Ovary (tissue), 10 donors: ENCODE measurements at places on chromosomes 2 and 18.

GRCh38 chr2:19643117-19643518 is 258.7 kb downstream of the TTC32 start:
- no peak for DNase-seq

GRCh38 chr18:76486574-76486973 is 8.5 kb downstream of the ZNF516 start:
- DNase-seq, result no peak

- DNase-seq, result peak; percentile 62
These were observed at the start of gene ADAM23 for GRCh38 chr2:206442833-206443734. TSS of gene ADAM23 (plus strand) at chr2:206443532. CDS start at chr2:206443867, 335 bp downstream.

- DNase-seq, result no peak
These were observed 1.0 kb downstream of the HDLBP start for GRCh38 chr2:241314226-241315092.

DNA sequence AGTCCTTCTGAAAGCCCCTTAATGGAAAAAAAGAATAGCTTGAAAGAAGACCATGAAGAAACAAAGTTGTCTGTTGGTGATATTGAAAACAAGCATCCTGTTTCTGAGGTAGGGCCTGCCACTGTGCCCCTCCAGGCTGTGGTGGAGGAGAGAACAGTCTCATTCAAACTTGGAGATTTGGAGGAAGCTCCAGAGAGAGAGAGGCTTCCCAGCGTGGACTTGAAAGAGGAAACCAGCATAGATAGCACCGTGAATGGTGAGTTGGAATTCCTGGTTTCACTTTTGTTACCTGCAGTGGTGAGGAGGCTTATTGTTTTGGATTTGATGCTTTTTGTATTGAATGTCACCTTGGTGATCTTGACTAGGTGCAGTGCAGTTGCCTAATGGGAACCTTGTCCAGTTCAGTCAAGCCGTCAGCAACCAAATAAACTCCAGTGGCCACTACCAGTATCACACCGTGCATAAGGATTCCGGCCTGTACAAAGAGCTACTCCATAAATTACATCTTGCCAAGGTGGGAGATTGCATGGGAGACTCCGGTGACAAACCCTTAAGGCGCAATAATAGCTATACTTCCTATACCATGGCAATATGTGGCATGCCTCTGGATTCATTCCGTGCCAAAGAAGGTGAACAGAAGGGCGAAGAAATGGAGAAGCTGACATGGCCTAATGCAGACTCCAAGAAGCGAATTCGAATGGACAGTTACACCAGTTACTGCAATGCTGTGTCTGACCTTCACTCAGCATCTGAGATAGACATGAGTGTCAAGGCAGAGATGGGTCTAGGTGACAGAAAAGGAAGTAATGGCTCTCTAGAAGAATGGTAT is 13.3 kb downstream of the SLC20A1 start:
- no peak for DNase-seq

DNA sequence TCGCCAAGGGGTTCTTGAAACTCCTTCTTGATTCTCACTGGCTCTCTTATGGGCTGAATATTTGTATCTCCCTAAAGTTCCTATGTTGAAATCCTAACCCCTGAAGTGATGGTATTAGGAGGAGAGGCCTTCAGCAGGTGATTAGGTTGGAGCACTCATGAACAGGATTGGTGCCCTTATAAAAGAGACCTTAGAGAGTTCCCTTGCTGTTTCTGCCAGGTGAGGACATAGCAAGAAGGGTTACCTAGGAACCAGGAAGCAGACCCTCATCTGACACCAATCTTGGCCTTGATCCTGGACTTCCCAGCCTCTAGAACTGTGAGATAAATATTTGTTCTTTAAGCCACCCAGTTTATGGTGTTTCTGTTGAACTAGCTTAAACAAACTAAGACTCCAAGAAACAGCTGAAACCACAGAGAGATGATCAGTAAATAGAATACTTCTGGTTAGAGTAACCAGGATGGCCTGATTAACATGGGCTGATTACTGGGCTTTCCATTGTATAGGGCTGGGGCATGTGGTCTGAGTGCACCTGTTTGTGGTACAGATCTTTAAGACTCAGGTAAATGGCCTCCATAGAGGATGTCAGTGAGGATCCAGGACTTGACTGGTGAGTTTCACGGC is 7.7 kb upstream of the CDC42EP3 start:
- no peak for DNase-seq

DNA sequence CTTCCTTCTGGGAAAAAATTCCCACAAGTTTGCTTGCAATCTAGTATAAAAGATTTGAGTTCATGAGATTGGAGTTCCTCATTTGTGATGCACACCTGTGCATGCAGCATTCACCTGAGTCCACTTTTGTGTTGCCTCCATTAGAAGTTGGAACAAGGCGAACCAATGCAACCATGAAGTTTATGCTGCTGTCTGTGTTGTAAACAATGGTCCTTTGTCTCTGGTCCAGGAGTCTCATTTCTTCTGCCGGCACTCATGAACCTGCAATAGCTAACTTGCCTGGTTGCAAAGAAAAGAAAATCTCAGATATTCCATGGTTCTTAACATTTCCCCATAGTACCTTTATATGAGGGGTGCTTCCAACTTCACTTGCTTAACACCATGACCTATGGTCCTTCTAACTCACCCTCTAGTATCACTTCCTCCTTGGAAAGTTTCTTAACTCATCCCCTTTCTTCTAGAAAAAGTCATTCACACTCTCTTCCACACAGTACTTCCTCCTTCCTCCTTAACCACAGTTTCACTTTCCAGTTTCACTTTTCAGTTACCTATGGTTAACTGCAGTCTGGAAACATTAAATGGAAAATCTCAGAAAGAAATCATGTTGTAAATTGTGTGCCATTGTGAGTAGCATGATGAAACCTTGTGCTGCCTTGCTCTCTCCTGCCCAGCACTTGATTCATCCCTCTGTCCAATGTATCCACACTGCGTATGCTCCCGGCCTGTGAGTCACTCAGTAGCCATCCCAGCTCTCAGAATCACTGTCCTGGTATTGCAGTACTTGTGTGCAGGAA is 128.8 kb upstream of the TRIB2 start:
- DNase-seq, result no peak

- DNase-seq, result no peak
These were observed 936.0 kb downstream of the TRIB2 start for GRCh38 chr2:13652531-13653313.

DNA sequence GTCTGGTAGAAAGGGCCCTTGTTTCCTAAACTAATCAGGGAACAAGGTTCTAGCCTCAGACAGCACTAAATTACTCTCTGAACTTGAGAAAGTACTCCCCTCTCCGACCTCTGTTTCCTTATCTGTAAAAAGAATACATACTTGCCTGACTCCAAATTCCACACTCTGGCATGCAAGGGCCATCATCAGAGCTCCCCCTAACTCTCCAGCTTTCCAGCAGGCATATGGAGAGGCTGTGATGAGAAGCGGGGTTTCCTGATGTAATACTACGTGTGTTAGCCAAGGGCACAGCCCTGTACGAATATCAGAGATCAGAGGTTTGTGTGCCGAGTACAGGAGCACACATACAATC is 1.8 kb upstream of the EVA1A start:
- no peak for DNase-seq

GRCh38 chr18:59139291-59139614 is 431 bp upstream of the SEC11C start:
- DNase-seq, result peak; percentile 88

- DNase-seq, result no peak
These were observed 125.8 kb downstream of the GALNT14 start for GRCh38 chr2:31012406-31012805.

GRCh38 chr18:68694316-68694715 is 20.6 kb downstream of the TMX3 start:
- no peak for DNase-seq

DNA sequence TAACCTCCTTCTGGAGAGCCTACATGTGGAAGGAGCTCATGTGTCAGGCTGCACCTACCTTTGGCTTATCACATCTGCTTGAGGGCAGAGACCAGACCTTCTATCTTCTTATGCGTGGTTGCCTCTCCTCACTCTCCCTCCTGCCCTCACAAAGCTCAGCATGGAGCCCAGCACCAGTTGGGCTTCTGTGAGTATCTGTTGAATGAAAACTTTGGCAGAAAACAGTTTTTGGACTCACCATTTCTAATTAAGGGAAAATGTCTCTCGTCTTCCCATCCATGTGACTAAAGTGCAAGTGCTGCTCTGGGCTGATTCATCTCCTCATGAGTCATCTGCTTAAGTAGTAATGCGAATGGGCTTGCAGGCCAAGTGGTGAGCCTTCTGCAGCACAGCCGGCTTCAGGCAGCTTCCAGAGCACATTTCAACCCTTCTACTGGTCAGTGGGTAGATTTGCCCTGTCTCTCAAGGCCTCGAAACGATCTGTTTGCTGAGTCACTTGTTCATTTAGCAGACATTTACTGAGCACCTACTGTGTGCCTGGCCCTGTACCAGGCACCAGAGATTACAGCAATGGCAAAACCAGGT is 102.6 kb downstream of the VSNL1 start:
- DNase-seq, result no peak

- no peak for DNase-seq
These were observed 30.2 kb upstream of the RIOK3 start for GRCh38 chr18:23422751-23423418.
